ENCODE measurements at places on chromosomes 6 and 20.
A peak's percentile ranks its signal among the peaks of the same experiment; 100 is the strongest.

GRCh38 chr6:13559251-13559650 is 15.2 kb upstream of the SIRT5 start:
- DNase-seq: no peak

DNA sequence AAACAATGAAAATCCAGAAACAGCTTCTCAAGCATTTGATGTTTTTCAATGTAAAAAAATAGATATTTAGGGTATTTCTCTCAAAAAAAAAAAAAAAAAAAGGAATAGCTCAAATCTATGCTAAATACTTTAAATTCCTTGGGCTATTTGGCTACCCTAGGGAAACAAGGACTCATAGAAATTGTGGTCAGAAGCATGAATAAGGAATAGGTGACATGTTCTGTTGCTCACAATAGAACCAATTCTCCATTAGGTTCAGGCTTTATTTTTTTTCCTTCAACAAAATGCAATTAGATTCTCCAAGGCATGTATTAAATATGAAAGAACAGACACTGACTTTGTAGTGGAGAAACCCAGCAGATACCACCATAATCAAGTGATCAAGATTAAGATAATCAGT is 904.3 kb upstream of the FLRT3 start:
- DNase-seq: no peak

GRCh38 chr6:42162384-42162783 is 10.8 kb upstream of the GUCA1A start:
- DNase-seq: no peak

GRCh38 chr6:150236544-150236943 is 93.7 kb downstream of the PPP1R14C start:
- DNase-seq: peak; percentile 34

DNA sequence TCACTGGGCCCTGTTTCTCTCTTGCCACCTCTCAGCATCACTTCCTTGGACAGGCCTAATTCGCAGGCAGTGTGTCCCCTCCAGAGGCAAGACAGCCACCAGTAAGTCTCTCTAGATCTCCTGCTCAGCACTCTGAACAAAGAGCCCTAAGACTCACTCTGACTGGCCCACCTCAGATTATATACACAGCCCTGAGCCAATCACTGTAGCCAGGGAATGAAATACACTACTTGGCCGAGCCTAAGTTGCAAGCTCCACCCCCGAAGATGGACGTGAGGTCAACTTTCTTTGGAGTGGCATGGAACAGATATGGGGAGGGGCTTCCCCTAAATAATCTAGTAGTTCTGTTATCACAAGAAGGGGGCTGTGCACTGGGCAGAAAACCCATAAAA is 4.1 kb downstream of the BPI start:
- DNase-seq: no peak

DNA sequence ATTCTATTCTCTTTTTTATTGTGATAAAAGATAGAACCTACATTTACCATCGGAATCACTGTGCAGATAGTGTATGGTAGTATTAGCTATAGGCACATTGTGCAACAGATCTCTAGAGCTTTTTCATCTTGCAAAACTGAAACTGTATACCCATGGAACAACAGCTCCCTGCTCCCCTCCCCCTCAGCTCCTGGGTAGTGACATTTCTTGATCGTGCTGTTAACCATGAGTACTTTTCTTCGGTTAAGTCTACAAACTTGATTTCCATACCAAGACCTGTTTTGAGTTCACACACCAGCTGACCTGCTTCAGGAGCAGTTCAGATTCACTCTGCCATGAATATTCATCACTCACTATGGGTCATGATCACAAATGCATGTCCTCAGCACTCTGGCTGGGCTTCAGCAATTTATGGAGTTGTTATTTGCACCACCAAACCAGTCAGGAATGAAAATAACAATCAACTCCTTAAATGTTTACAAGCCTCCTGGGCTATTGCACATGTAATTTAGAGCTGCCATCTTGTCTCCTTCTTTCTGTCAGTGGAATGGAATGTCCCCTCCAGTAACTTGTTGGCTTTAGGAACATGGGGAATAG is 32.8 kb downstream of the PRDM1 start:
- DNase-seq: no peak

DNA sequence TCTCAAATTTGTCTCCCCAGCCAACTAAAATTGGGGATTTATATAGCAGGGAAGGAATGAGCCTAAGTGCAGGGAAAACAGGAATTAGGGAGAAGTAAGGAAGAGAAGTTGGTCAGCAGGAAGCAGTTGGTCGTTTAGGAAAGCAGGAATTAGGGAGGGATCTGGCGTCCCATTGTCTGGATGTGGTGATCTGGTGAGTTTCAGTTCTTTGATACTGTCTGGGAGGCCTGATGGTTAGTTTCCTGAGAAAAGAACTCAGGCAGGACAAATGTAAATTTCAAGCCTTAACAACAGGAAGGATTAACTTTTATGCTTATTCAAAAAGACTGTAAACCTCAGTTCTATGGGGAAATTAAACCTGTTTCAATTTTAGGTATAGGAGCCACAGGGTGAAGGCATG is 116.2 kb upstream of the PRL start:
- no peak for DNase-seq

GRCh38 chr6:15080895-15081294 is 165.0 kb upstream of the JARID2 start:
- DNase-seq: no peak

DNA sequence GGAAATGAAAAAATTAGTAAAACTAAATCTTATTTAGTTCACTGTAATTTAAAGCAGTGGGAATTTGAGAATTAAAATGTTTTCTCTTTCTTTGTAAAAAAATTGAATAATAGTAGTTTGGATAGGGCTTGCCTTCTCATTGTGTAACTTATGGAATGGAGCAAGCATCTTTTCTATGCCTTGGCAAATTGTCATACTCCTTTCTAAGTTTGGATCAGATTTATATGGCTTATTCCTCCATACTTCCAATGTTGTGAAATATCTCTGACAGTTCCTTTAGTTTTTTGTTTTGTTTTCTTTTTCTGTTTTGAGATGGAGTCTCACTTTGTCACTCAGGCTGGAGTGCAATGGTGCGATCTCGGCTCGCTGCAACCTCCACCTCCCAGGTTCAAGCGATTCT is 176.4 kb downstream of the SAMD5 start:
- DNase-seq: no peak

- DNase-seq: no peak
Measured at GRCh38 chr6:95768539-95768938, 191.2 kb downstream of the MANEA start.

DNA sequence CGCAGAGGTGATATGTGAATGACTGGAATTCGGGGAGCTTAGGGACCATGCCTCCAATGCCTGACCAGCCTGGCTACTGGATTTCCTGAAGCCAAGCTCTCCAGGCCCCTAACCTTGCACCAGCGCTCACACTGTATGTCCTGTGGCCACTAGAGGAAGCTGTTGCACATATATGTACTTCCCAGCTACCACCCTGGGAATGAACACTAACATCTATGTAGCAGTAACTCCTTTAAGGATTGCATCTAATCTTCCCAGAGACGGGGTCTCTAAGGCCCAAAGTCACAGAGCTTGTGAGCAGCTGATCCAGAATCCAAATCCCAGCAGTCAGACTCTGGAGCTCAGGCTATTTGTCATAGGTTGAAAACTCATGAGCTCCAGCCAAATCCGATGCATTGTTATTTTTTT is 20.4 kb upstream of the BPIFB1 start:
- DNase-seq: no peak

GRCh38 chr20:3819411-3820047 is 818 bp upstream of the AP5S1 start:
- no peak for DNase-seq

- DNase-seq: no peak
Measured at GRCh38 chr6:71967436-71967835, 81.1 kb downstream of the RIMS1 start.

DNA sequence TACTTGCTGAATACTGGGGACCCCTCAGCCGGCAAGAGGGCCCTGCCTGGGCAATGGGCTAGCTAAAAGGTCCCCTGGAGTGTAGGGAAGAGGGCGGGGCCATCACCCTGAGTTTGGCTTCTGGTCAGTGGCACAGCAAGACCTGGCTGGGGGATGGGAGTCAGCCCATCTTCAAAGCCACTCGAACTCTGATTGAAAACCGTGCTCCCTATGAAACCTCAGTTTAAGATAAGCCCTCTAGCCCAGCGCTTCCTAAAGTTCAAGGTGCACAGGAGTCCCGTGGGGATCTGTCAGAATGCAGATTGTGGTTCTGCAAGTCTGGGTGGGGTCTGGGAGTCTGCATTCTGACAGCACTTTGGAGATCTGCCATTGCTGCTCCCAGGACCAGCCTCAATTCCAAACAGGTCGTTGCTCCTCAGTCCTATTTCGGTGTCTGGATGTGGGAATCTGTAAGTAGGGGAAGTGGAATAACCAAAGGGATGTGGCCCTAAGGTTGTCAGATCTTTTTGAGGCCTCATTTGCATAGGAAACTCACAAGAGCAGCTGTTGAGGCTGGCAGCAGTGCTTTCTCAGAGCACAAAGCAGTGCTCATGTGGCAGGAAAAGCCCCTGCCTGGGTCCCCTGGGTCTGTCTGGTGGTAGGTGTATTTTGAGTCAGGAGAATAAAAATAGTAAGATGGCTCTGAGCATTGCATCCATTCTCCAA is 85.3 kb upstream of the SCP2D1 start:
- no peak for DNase-seq

DNA sequence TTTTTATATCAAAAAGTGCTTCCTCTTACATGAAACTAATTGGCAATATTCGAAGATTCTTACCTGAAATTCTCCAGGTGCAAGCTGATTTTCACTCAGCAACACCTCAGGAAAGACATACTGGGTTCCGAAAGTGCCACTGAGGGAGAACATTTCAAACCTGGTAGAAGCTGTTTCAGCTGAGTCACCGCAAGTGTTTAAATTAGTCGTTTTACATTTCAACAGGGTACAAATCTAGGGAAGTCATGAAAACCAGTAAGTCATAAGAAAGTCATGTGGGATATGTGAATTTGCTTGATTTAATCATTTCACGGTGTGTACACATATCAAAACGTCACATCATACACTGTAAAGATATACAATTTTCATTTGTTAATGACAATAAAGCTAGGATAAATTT is 25.3 kb upstream of the TAAR1 start:
- no peak for DNase-seq

- peak; percentile 69 for DNase-seq
Measured at GRCh38 chr6:37481711-37482605, 17.7 kb downstream of the CCDC167 start.

DNA sequence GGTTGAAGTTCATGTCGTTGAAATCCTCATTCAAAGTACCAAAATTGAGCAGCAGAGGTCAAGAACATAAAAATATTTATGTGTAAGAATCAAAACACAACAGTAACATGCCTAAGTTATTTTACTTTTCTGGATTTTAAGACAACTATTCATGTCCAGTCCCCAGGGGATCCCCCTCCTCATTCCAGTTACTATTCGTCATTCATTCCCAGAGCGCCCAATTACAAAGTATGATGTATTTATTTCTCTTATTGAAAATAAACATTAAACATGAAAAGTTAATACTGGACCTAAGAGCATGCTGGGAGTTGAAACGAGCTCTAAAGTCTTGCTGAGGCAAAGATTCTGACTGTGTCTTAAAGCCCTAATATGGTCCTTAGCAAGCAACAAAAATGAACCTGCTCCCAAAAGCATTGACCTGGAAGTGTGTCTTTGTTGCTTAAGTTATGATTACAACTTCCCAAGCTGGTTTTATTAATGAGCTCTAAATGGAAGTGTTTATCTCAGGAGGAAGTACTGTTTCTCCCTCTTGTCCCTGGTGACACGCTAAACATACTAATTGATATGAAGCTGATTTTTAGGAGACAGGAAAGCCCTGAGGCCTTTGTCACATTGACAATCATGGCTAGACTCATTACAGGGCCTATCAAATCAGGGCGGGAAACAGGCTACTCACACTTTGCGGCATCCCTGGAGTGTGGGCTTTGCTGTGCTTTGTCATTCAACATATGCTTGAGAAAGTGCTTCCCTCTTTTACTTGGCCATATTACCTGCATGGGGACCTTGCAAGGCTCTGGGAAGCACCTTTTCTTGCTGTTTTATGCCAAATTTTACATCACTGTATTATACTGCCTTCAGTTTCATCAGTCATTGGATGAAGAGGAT is 192.2 kb upstream of the DTNBP1 start:
- DNase-seq: no peak

Data from right kidney (tissue), 9 donors.